ENCODE measurements at places on chromosomes 2 and 18.

DNA sequence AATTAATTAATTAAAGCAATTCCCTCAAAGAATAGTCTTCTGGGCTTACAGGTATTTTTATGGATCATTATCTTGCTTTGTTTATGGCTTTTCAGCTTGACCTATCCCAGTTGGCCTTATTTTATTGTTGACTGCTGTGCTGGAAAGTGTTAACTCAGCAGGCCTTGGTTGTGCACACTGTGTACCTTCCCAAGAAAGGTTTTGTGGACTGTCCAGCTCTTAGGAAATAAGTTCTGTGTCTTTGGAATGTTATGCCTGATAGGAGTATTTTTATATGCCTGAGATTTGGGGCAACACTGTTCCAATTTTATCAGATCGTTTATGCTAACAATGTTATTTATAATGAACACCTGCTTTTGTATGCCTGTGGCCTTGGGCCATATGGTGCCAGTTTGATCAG is 671.9 kb upstream of the ZNF804A start:
- no peak for DNase-seq

GRCh38 chr2:19473350-19473749 is 114.9 kb upstream of the OSR1 start:
- no peak for DNase-seq

GRCh38 chr2:205772983-205773382 is 90.7 kb downstream of the NRP2 start:
- no peak for DNase-seq

DNA sequence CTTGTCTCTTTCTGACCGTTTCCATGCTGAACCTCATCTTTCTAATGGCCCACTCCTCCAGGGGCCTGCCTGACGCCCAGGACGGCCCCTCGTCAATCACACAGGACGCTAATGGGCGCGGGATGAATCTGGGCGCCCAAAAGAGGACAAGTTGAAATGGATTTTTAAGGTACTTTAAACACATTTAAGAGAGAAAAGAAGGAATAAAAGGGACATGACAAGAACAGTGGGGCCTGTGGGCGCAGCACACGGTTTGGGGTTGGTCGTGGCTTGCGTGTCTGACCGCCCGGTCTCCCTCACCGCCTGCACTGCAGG is 607 bp upstream of the UBE2F start:
- no peak for DNase-seq

- DNase-seq, result no peak
Observed at GRCh38 chr2:212330263-212330662, 208.3 kb downstream of the ERBB4 start.

DNA sequence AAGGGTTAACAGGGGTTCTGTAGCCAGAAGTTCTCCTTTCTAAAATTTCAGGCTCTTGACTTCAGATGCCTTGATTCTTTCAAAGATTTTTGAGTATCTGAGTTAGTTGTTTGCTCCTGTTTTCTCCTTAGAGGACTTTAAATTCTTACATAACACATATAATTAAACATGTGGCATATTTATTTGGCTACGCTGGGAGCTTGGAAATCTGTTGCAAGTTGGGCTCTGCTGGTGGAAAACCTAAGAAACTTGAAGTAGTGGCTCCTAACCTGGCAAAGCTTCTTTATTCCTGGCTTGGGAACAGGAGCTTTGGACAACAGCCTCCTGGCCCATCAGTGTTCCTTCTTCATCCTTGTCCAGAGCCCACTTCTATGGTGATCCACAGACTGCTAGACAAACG is 72.6 kb downstream of the VIT start:
- no peak for DNase-seq

DNA sequence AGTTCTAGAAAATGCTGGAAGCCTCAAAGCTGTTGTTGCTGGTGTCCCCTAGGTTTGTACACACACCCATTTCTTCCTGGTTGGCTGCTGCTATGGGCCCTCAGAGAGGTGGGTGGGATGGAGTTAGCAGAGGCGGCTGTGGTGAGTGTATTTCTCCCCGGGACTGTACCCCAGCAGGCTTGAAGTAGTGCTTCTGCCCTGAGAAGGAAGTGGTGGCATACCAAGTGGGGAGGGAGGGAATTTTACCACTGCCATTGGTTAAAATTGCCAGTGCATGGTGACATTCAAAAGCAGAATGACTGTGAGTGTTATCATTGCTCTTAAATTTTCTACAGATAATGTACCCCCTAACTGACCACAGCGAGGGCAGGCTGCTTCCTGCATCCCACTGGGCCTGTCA is 125.6 kb upstream of the CAPN13 start:
- DNase-seq, result no peak

- no peak for DNase-seq
Observed at GRCh38 chr2:75539955-75540716, 20.6 kb downstream of the EVA1A start.

GRCh38 chr2:106356291-106356690 is 111.9 kb downstream of the RGPD3 start:
- DNase-seq, result no peak

DNA sequence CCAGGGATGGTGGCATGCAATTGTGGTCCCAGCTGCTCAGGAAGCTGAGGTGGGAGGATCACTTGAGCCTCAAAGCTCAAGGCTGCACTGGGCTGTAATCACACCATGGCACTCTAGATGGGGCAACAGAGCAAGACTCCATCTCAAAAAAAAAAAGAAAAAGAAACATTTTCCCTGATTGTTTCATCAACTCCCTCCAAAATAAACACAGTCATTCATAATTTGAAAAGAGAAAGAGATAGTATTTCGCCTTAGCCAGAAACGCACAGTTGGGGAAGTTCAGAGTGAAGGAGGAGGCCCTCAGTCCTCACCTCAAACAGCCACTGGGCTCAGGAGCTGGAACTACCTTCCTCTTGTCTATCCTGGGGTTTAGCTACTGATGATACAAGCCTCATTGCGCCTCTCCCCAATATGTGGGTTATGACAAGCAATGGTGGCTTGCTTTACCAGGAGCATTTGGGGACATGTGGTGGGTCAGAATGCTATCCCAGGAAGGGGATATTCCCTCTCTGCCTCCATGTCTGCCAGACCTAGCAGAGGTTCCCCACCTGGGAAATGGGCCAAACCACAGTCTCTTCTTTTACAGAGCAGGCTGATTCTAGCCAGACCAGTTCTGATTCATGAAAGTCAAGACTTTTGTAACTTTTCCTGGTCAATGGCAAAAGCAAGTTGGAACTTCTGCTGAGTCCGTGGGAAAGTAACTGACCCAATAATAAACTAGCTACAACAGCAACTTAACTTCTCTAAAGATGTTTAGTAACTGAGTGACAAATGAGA is 22.2 kb upstream of the TMEM87B start:
- no peak for DNase-seq

GRCh38 chr2:27681841-27682240 is 18.2 kb downstream of the SLC4A1AP start:
- no peak for DNase-seq

- no peak for DNase-seq
Observed at GRCh38 chr2:221521233-221521845, 50.8 kb downstream of the EPHA4 start.

DNA sequence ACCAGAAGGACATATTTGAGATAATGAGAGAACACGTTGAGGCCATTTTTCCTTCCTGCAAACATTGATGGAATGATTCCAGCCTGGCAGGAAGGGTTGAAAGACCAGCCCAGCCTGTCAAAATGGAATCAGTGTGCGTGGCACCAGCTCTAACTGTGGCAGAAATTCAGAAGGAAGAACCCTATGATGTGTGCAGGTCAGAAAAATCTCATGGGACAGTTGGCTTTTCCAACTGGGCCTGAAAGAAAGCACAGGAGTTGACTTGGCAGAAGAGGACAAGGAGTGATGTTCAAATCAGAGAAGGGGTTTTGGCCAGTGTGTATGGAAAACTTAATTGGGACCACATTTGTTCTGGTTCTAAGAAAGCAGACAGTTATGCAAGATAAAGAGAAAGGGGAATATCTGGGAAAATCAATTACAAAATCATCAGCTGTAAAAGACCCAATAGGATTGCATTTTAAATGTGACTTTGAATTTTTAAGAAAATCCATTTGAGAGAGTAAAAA is 192.8 kb upstream of the PID1 start:
- no peak for DNase-seq

GRCh38 chr2:59774821-59775433 is 778.5 kb downstream of the BCL11A start:
- DNase-seq, result no peak

GRCh38 chr2:184735611-184736010 is 137.3 kb downstream of the ZNF804A start:
- no peak for DNase-seq

- DNase-seq, result no peak
Observed at GRCh38 chr2:201139836-201140604, 24.1 kb downstream of the CFLAR start.

DNA sequence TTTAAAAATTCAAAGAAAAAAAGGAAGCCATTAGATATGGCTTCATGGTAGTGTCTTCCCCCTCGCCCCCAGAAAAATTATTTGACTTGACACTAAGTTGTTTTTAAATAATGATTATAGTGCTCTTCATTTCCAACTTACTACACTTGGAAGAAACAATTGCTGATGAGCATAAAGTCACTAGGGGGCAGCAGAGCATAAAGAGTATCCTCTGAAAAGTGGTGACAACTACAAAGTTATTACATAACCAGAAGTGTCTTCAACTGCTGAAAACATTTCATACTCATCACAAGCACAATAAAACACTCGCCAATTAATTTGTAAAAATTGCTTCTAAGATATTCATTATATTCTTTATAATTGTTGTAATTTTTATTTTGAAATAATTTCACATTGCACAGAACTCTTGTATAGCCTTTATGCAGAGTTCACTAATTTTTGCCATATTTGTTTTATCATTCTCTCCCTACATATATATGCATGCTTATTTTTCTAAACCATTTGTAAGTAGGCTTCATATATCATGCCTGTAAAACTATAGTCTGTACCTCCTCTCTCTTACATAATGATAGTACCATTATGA is 54.9 kb downstream of the EXOC6B start:
- peak; percentile 24 for DNase-seq

DNA sequence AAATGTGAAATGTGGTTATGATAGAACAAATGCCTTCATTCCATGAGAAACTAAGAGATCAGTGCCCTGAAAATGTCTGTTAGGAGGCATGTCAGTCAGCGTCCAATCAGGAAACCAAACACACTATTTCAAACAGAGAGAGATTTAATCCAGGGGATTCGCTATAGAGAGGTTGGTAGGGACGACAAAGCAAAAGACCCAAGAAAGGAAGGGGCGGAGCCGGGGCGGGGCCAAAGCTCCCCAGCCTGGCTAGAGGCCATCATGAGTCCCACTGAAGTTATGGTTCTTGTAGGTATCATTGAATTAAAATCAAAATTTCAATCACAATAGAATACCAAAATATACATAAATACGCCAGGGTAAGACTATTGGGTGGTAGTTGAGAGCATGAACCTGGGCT is 32.9 kb upstream of the RNF149 start:
- no peak for DNase-seq

DNA sequence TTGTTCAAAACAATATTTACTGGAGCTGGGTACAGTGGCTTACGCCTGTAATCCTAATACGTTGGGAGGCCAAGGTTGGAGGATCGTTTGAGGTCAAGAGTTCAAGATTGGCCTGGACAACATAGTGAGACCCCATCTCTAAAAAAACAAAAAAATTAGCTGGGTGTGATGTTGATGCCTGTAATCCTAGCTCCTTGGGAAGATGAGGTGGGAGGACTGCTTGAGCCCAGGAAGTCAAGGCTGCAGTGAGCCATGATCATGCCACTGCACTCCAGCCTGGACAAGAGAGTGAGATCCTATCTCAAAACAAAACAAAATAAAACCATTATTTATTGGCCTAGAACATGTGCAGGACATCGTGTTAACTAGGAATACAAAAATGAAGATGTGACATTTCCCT is 77.5 kb downstream of the COLEC12 start:
- DNase-seq, result no peak

DNA sequence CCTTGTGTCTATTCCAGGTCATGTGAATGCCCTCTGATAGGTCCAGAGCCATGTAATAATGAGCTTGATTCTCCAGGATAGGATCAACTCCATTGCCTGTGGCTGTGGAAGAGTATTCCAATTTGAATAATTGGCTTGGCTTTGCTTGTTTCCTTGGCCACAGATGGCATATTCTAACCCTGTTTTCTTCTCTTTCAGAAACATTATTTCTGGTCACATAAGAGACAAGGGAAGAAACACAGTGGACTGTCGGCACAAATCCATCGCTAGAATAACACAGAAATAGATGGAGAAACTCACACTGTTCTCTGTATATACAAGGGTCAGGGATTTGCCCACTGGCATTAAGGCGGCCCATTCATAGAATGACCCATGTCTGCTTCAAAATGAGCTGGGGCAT is 278.4 kb upstream of the CCDC68 start:
- no peak for DNase-seq

DNA sequence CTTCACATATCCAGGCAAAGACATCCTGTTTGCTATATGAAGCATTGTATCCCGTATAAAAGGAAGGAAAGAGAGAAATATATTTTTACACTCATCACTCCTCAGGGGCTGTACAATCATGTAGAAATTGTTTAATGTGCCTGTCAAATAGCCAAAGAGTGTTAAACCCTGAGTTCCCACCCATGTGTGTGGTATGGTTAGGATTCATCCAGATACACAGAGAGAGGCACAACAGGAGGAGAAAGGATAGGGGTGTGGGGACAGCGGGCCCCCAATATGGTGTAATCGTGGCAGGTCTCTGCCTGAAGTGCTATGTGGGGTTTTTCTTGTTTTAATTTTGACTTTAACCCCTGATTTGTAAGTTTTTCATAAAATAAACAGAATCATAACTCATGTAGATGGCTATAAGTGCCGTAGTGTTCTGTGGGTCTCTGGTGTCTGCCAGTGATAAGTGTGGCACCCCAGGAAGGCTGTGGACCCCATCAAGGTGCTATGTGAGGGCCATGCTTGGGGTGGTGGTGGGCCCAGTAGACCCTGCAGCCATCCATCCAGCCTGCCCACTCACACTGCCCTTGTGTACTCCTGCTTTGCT is 10.2 kb upstream of the IL18R1 start:
- no peak for DNase-seq

- no peak for DNase-seq
Observed at GRCh38 chr18:36899289-36899688, 70.4 kb downstream of the KIAA1328 start.

DNA sequence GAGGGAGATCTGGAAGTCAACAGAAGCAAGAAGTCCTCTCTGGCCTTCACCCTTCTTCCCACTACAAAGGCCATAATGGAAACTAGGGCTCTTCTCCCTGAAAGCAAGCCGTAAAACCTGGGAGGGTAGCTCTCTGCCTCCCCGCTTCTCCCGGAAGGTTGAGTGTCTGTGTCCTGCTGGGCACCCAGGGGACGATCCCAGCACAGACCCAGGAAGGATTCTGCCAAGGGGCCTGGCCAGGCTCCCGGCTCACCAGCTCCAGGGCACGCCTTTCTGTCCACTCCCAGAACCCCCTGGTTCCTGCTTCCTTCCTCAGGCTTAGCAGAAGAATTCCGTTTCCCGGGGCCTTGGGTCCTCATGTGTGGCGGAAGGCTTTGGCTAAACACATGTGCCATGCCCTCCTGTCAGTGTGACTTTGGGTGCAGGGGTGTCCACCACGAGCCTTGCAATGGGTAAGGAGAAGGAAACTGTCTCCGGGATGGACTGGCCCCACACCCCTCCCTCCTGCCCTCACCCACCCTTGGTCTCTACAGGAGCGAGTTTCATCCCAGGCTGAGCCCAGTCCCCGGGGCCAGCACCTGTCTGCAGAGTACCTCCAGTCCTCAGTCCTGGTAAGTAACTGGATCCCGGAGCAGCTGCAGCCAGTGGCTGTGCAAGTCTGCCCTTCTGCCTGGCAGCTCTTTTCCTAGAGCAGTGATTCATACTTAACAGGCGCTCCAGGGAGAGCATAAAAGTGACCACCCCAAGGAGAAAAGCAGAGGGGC is 135.8 kb downstream of the TPO start:
- DNase-seq, result no peak

GRCh38 chr2:13508671-13509070 is 791.9 kb downstream of the TRIB2 start:
- DNase-seq, result no peak
